ENCODE measurements at places on chromosomes 7 and 10.

GRCh38 chr7:7264306-7265040 lies 82.1 kb downstream of the C1GALT1 start:
- no peak for DNase-seq

GRCh38 chr7:47092336-47092735 lies 489.6 kb downstream of the TNS3 start:
- DNase-seq = no peak

GRCh38 chr10:72525277-72525676 lies 100.6 kb downstream of the MICU1 start:
- no peak for DNase-seq

GRCh38 chr10:100508691-100509150 lies 10.9 kb downstream of the SEC31B start:
- no peak for DNase-seq

DNA sequence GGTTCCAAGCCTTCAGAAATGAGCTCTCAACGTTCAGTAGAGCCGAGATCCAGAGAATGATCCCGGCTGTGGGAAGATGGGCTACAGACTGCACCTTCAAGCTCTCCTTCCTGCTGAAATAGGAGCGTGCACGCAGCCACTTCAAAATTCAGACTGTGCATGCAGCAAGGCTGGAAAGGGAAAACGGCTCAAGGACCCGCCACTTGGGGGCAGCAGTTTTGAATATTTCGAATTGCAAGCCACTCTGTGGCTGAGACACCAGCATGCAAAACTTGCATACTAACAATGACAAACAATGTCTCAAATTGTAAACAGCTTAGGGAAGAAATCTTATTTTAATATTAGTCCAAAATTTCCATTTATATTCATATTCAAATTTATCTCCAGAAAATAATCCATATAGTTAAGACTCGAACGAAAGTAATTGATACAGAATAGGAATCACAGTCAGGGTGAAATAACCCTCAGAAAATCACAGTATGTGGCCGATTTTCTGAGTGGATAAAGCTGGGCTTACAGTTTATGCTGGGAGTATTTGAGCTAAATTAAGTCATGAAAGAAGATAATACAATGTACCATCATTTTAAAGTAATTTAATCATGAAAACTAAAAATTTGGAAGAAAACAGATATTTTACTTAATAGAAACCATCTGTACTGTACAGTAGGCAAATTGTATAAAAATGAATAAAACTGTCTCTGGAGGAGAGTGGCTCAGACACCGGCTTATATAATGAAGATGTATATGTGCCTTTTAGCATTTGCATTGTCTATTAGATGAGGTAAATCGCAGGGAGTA lies 137.9 kb upstream of the MKI67 start:
- DNase-seq = no peak

DNA sequence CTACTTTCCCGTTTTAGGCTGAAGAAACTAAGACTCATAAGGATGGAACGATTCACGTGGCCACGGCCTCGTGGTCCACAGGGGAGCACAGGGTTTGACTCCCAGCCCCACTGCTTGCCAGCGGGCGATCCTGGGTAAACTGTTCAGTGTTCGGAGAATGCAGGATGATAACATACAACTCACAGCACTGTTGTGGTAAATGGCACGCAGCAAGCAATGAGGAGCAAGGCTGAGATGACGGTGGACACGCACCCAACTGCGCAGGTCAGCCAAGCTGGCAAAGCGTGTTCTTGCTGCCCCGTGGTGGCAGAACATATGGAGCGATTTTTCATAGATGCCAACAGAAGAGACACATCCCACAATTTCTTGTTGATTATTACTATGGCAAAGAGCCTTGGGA lies 272.7 kb downstream of the DNAJB6 start:
- DNase-seq = no peak

Data from HS-5 (cell line).